Right forelimb (tissue), 1 donor: ENCODE measurements at places on chromosomes 1 and 21.

GRCh38 chr21:36008505-36008904 is 51.8 kb downstream of the SETD4 start:
- no peak for DNase-seq

DNA sequence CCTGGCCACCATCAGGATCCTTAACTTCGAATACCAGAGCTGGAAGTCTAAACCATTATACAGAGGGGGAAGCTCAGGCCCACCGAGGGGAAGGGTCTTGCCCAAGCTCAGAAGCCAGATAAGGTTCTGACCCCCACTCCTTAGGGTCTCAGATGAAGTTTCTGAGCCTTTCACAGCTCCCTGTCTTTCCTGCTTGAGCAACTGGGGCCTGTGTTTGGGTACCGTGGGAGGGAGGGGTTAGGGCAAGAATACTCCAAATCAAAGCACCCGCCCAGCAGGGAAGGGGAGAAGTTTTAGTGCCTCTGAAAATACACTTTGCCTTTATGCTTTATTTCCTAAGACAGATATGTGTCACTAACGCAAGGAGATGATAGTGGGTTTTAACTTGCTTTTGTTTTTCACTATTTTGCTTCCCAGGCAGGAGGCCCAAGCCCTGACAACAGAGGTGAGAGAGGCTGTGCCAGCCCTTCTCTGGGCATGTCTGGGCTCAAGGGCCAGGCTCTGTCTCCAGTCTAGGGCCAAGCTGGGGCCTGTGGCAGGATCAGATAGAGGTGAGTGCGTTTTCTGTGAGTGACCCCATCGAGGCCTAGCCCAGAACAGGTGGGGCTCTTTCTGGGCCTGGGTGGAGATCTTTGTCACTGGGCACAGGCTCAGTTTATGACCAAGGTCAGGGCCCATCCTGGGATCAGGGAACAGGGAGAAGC is 20.5 kb upstream of the TENT5B start:
- no peak for DNase-seq

GRCh38 chr1:192907545-192908243 is 98.9 kb downstream of the RGS2 start:
- no peak for DNase-seq

DNA sequence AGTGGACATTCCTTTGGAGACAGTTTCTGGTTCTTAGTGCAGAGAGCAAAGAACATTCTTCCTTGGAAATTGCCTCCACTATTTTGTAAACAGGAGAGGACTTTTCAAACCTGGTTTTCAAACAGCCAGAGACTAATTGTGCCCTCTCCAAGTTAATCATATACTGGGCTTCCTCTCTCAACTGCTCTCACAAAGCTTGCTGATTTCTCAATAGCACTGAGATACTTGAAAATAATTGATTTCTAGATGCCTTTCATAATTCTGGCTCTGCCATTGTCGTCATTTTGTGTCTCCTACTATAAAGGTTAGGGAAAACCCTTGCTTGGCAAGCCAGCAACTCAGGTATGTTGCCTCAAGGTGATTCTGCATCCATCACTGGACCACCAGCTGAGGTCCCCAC is 56.0 kb downstream of the KCNJ15 start:
- no peak for DNase-seq

- no peak for DNase-seq
Measured at GRCh38 chr1:196209983-196210382, 398.3 kb downstream of the KCNT2 start.

DNA sequence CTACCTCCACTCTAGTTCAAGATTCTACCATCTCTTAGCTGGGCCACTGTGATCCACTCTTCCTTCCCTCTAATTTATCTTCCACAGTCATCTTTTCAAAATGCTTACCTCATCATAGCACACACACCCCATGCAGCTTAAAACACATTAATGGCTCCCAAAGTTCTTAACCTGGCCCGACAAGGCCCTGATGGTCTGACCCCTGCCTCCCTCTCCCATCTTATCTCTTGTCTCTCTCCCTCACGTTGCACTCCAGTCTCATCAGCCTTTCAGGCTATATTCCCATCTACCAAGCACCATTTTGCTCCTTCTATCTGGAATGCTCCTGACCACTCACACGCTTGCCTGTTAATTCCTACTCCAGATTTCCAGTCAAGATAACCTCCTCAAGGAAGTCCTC is 2.5 kb upstream of the ZBTB8A start:
- DNase-seq: no peak

DNA sequence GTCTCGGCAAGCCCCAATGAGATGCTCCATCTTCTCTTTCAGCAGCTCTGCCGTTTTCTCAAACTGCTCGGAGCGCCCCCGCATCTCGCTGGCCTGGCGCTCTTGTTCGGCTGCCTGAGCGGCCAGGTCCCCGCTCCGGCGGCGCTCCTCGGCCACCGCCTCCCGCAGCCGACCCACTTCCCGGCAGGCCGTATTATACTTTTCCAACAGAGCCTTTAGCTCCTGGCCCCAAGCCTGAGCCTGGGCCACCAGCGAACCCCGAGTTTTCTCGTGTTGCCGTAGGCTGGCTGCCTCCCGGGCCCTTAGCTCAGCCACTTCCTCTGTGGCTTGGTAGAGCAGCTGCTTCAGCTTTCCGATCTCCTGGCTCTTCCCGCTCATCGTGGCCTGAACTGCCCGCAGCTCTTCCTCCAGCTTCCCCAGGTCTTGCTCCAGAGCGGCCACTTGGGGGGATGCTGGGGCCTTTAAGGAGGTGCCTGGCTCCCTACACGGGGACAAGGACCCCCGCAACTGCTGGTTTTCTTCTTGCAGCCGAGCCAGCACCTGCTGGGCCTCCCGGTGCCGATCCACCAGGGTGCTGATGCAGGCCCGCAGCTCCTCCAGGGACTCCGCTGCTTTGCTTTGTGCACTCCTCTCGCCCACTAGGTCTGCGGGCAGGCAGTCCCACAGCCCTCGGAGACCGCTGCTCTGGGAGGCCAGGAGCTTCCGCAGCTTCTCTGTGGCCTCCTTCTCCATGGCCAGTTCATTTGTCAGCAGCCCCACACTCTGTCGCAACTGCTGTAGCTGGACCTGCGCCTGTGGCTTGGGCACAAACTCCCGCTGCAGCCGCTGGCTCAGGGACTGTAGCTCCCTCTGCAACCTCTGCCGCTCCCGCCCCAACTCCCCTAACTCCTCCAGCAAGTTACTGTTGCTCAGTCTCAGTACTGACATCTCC is 13.4 kb upstream of the PIAS3 start:
- peak; percentile 77 for DNase-seq
